Fibroblast of skin of left quadriceps (primary cell): ENCODE measurements at places on chromosomes 11 and 22.

GRCh38 chr11:11534981-11535380 lies 86.8 kb downstream of the GALNT18 start:
- no peak for DNase-seq

GRCh38 chr11:62125881-62126280 lies 2.1 kb downstream of the INCENP start:
- DNase-seq, result no peak

GRCh38 chr11:64763526-64764039 lies 3.8 kb upstream of the PYGM start:
- DNase-seq, result no peak

DNA sequence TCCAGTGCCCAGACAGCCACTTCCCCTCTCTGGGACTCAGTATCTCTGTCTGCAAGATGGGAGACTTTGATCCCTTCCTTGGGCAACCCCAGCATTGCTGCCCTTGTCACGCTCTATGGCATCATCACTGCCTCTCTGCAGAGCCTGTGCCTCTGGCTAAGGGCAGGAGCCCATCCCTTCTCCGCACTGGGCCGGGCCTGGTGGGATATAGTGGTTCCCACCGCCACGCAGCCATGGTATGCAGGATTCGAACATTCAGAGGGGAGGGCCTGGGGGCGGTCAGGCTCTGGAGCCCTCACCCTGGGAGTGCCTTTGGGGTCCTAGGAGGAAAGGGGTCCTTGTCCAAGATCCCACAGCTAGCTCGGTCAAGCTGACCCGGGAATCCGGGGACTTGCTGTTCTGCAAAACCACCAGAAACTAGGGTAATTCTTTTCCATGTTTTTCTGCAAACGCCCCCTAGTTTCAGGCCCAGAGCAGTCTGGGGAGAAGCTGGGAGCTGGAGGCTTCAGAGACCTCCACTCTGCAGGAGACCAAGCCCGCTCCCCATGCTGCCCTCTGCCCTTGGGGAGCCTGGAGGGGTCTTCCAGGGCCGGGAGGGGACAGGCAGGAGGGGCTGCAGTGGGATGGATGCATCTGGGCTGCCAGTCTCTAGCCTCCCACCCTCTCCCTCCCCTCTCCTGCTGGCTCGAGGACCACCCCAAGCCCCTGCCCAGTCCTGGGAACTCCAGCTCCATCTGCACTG lies 24.4 kb upstream of the CBX7 start:
- DNase-seq, result no peak

- no peak for DNase-seq
Observed at GRCh38 chr11:114182471-114183043, 113.6 kb upstream of the NNMT start.

GRCh38 chr11:12860827-12861226 lies 148.3 kb upstream of the RASSF10 start:
- no peak for DNase-seq

GRCh38 chr11:73323464-73323863 lies 15.4 kb downstream of the ARHGEF17 start:
- no peak for DNase-seq

GRCh38 chr11:28849053-28849452 lies 740.9 kb downstream of the METTL15 start:
- no peak for DNase-seq

DNA sequence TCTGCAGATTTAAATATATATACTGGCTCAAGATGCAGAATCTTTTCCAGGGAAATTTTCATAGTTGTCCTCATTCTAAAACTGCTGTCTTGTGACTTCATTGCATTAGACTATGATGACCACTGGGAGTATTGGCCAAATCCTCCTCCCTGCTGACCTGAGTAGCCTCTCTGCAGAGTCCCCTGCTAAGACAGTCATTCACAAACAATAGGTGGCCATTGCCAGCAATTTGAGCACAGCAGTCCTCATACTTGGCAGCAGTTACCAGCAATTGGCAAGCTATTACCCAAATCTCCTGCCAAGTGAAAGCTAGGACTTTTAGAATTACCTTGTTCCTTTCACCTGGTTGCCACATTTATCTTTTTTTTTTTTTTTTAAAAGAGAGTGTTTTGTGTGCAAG lies 325.8 kb downstream of the FAT3 start:
- DNase-seq, result no peak

DNA sequence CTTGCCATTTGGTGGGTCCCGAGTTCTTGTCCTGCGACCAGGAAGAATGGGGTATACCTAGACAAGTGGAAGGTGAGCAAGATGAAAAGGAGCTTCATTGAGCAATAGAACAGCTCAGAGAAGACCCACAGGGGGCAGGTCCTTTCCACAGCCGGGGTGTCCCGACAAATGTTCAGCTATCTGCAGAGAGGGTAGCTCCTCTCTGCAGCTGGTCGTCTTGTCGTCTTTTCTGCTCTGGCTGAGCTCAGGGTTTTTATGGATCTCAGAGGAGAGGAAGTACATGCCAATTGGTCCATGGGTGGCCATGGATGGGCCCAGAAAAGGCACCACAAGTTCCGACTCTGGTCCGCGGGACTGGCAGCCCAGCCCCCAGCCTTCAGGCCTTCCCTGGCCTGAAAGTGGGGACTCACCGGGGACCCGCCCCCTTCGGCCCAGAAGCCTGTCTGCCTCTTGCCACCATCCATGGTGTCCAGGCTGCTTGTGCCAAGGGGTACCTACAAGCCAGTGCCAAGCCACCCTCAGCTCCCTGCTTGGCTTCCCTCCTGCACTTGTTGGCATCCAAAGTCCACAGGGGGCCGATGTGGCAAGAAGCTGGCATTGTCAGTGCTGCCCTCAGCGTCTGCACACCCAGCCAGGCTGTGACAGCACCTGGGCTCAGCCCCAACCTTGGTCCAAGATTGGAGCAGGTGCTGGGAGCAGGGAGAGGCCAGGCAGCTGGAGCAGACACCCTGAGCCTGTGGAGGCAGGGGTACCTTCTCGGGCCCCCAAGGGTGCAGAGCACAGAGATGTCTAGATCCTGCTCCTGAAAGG lies 438.9 kb downstream of the TBC1D22A start:
- no peak for DNase-seq
